Activated CD4-positive, alpha-beta T cell treated with anti-CD3 and anti-CD28 coated beads, Interleukin-2, amount 50 U/mL, for 4 hours (primary cell): ENCODE measurements at places on chromosomes 4 and X.

DNA sequence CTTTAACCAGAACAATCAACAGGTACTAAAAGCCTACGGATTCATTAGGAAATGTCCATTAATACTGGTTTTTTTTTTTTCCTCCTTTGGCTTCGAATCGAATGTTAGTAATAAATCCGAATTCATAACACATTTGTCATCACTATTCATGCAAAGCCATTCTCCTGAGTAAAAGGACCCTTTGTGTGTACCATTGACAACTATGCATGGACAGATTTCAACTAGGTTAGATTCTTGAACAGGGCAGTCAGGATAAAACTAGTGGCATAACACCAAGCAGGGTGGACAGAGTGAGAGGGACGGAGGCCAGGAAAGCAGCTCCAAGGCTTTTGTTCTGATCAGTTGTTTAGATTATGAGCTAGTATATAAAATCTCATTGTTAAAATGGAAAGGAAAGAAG lies 1722.0 kb upstream of the TENM3 start:
- DNase-seq, result no peak

DNA sequence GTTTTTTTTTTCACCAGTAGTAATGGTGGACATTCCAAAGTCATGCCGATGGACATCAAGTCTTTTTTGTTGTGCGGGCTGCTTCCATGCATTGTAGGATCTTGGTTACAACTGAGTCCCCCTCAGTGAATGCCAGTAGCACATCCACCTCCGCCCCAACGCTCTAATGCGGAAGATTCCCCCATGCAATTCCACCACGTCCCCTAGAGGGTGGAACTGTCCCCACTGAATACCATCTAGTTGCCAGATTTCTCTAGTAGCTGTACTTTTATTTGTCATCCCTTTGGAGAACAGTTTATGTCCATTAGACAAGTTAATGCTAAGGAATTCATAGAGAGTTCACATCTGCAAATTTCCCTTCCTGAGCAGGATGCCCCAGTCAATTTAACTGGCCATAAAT lies 6.7 kb downstream of the SHISA3 start:
- DNase-seq, result no peak

DNA sequence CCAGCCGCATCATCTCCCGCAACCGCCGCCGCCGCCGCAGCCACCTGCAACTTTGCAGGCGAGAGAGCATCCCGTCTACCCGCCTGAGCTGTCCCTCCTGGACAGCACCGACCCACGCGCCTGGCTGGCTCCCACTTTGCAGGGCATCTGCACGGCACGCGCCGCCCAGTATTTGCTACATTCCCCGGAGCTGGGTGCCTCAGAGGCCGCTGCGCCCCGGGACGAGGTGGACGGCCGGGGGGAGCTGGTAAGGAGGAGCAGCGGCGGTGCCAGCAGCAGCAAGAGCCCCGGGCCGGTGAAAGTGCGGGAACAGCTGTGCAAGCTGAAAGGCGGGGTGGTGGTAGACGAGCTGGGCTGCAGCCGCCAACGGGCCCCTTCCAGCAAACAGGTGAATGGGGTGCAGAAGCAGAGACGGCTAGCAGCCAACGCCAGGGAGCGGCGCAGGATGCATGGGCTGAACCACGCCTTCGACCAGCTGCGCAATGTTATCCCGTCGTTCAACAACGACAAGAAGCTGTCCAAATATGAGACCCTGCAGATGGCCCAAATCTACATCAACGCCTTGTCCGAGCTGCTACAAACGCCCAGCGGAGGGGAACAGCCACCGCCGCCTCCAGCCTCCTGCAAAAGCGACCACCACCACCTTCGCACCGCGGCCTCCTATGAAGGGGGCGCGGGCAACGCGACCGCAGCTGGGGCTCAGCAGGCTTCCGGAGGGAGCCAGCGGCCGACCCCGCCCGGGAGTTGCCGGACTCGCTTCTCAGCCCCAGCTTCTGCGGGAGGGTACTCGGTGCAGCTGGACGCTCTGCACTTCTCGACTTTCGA lies 654 bp downstream of the ATOH1 start:
- no peak for DNase-seq

GRCh38 chrX:68846536-68846935 lies 17.7 kb downstream of the EFNB1 start:
- no peak for DNase-seq

- DNase-seq, result no peak
Observed at GRCh38 chrX:30513284-30513683, 64.3 kb downstream of the TASL start.

DNA sequence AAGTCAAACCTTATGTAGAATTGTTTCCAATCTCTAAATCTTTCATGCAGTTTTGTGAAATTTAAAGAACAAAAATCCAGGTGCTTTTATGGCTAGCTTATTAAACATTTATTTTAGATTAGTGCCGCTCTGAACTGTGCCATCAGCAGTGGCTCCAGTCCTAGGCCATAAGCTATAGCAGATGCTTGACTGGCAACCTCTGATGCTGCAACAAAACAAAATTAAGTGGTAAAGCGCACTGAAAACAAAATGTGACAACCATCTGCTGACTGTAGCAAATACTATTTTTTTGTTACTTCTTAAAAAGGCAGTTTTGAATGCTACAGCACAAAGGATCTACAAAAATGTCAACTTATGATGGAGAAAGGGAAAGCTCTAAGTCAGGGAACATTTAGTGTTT lies 237.4 kb downstream of the DCLK2 start:
- no peak for DNase-seq

GRCh38 chrX:8813036-8813435 lies 11.9 kb upstream of the FAM9A start:
- no peak for DNase-seq

GRCh38 chr4:103024996-103025395 lies 5.5 kb upstream of the SLC9B1 start:
- no peak for DNase-seq

DNA sequence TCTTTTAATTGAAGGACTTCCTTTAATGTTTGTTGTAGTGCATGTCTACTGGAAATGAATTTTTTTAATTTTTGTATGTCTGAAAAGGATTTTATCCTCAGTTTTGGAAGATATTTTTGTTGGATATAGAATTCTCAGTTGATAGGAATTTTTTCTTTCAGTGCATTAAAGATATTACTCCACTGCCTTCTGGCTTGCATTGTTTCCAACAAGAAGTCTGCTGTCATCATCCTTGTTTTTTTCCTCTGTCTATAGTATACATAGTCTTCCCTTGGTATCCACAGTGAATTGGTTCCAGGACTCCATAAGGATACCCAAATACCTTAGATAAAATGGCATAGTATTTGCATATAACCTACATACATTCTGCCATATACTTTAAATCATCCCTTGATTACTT lies 33.5 kb downstream of the SCD5 start:
- no peak for DNase-seq

DNA sequence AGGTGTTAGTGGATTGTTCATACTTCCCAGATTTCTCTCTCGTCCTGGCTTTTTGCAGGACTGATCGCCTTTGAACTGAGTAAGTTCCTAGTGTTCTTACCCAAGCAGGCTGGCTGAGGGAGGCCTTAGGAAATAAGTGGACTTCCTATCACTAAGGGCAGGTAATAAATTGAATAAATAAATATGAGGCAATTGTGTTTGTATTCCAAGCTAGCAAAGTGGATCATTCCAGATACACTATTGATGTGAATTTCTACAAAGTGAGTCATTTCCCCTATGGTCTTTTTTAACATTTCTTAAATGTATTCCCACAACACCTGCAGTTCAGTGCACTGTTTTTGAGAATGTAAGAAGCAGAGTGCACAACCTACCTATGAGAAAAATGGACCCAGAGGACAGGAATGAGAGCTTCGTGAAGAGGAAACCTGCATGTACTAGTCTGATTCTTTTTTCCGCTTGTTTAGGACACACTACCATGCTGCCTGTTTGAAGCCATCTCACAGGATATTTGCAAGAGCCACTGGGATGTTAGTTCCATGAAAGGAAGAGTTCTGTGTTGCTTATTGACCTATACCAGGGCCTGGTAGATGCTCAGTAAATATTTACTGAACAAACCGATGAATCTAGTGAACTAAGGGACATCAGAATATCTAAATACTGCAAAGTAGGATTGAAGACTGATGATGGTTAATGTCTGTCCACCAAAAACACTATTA lies 29.0 kb upstream of the SMAD1 start:
- DNase-seq, result no peak

DNA sequence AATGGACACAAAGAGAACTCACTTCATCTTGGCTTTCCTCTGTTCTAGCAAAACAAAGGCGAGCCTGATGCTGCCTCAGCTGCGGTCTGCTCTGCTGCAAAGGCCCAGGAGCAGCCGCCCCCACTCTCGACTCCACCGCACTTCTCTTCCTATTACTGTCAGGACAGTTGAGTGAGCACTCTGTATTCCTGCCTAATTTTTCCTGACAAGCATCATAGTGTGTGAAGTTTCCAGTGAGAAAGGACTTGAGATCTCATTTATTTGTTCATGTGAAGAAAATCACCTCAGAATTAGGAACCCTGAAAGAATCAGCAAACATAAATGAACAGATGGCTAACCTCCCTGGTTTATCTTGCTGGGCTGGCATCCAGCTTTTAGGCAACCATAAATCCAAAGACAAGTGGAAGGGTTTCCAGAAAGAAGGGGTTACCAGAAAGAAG lies 15.6 kb downstream of the SCARB2 start:
- DNase-seq, result no peak

- DNase-seq, result no peak
Observed at GRCh38 chrX:104195489-104196084, 29.3 kb downstream of the FAM199X start.

- DNase-seq, result no peak
Observed at GRCh38 chrX:136858007-136858756, 22.3 kb downstream of the RBMX start.

- DNase-seq, result no peak
Observed at GRCh38 chr4:18022572-18023050, 1.1 kb upstream of the LCORL start.
